ENCODE measurements at places on chromosomes 6 and 20.

DNA sequence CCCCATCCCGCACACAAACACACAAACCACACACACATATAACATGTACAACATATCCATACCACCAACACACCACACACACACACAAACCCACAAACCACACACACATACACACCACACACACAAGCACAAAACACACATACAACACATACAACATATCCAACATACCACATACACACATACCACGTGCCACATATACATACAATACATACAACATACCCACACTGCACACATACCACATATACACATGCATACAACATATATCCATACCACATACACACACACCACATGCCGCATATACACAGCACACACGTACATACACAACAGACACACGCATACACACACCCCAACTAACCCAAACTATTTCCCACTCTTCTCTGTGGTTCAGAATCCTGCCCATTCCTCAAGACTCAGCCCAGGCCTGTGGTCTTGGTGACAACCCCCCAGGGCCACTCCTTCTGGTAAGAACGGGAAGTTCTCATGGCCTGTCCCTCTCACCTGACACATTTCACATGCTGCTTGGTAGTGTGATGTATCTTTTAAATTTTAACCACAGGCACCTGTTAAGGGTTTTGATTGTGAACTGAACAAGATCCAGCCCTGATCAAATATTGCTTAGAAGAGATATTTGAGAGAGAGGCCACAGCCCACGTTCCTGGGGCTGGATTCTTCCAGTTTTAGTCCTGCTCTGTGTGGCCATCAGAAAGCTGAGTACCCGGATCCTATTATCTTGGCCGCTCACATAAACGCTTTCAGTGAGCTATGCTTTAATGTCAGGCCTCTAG is 55.9 kb upstream of the KCNK16 start:
- DNase-seq: no peak

- DNase-seq: peak; percentile 93
Measured at GRCh38 chr6:114042267-114043016, 71.5 kb upstream of the HDAC2 start.

DNA sequence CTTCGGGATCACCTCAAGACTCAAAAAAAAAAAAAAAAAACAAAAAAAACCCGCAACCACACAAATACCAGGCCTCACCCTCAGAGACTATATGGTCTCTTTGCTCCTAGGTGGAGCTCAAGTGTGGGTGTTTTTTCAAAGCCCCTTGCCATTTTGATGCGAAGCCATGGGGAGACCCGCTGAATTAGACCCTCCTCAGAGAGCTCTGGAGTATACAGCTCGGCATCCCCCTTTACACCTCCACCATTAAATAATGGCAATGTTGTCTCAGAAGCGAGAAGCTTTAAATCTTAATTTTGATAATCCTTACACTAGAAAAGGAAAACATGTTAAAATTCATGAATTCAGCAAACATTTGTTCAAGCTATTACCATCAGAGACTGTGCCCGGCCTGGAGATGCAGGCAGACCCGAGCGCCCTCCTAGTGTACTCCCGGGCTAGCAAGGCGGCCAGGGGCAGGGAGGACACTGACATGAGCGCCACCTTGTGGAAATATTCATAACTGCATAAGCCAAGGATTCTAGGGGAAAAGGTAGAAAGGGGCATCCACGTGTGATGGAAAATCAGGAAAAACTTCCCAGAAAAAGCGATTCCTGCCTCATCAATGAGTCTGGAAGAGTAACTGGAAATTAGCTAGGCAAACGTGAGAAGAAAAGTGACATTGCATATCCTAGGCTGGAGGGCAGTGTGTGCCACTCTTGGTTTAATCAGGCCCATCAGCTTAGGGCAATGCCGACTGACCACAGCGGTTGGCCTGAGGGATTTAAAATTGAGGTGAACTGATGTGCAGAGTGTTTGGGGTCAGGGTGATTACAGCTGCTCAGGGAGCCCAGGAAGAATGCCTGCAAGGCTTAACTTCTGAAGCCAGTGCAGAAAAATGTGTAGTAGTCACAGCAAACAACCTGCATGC is 72.5 kb downstream of the B3GAT2 start:
- DNase-seq: peak; percentile 82

DNA sequence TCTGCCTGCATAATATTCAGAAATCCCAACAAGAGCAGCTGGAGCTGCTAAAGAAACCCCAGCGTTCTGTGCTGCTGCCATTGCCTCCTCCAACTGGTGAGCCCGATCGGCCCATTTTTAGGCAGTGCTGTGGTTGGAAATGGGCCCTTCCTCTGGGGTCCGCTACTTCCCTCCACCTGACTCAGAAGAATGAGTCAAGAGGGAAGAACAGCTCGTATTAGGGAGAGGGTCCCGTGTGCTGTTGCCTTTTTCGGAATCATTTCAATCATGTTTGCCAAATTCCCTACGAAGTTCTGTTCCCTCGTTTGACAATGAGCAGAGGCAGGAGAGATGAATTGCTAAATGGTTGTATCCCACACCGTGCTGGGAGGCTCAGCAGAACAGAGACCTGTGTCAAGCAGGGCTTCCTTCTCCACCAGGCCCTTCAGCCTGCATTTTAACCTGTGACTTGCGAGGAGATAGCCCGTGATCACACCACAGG is 38.4 kb downstream of the THBS2 start:
- no peak for DNase-seq

- no peak for DNase-seq
Measured at GRCh38 chr6:81590314-81590691, 162.2 kb downstream of the TENT5A start.
